SJSA1 (cell line): ENCODE measurements at places on chromosomes 1 and 21. TPM values are rescaled to one million over a fixed set of nuclear protein-coding genes. Genes with fewer than 3 reads are reported as not detected.

Gene TOR1AIP1
- total RNA-seq, result 33.0 and 50.6 TPM in 2 replicates

Gene CFHR2
- total RNA-seq, result not detected in 2 replicates

Gene CELA2B
- total RNA-seq, result not detected in 2 replicates

Gene FTCD
- total RNA-seq, result not detected in 2 replicates

Gene F13B
- total RNA-seq, result not detected in 2 replicates

Gene CCDC24
- total RNA-seq, result 1.7 and 4.1 TPM in 2 replicates

GRCh38 chr1:84089465-84089864 is 54.6 kb upstream of the PRKACB start:
- peak overlapping the region; percentile 32 for H3K27ac ChIP-seq
- peak; percentile 45 for DNase-seq
- H3K36me3 ChIP-seq, result no peaks in the 10 kb centered on the region
- H3K4me3 ChIP-seq, result no peak overlapping the region

Gene PRELP
- total RNA-seq, result not detected in 2 replicates

DNA sequence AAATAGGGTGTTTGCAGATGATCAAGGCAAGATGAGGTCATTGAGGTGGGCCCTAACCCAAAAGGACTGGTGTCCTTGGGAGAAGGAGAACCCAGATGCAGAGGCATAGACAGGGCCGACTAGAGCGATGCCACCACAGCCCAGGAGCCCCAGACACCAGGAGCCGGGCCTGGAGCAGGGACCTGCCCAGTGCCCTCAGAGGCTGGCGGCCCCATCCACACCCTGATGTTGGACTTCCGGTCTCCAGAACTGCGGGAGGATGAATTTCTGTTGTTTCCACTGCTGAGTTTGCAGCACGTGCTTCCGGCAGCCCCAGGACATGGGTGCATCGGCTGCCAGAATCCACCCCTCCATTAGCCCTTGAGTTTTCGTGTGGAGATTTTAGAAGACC is 7.2 kb upstream of the ACTRT2 start:
- DNase-seq, result no peak
- no peaks in the 10 kb centered on the region for H3K36me3 ChIP-seq
- H3K27me3 ChIP-seq, result no peaks in the 10 kb centered on the region
- H3K4me3 ChIP-seq, result no peak overlapping the region
- no peaks in the 10 kb centered on the region for H3K4me1 ChIP-seq
- no peak overlapping the region for H3K27ac ChIP-seq

Gene MRPS6
- total RNA-seq, result 23.6 and 40.9 TPM in 2 replicates

DNA sequence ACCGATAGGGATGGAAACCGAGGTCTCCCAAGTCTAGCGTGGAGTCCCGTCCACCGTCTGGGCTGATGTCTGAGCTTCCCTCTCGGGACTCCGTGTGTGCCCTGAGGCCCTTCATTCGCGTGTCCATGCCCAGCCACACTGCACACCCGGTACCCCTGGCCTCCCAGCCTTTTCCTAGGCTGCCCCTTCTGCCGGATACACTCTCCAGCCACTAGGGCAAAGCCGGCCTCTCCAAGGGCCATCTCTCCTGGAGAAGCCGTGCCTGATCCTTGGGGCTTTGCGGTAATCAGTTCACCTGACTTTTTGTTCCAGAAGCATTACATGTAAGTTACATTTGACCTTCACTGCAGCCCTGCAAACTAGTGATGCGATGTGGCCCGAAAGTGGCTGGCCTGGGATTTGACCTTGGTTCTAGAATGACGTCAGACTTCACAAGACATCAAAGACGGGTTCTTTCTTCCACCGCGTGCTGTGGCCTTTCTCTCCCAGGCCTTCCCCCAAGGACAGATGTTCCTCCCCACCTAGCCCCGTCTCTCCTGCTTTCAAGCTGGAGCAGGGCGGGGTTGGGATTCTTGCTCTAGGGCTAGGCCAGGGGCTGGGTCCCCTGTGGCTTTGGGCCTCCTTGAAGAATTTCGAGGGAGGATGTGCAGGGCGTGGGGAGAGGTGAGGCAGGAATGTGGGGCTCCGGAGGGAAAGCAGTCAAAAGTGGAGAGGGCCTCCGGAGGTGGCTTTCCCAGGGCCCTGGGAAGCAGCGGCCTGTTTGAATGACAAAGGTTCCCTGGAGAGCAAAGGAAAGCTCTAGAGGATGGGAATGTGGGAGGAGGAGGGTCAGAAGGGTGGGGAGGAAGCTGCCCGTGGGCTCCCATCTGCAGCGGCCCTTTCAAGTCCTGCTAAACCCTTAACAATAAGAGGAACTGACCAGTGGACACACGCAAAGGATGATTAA is 49.7 kb upstream of the SLC2A1 start:
- H3K4me3 ChIP-seq, result no peak overlapping the region
- no peaks in the 10 kb centered on the region for H3K27me3 ChIP-seq
- H3K4me1 ChIP-seq, result peaks cover 15% of the 10 kb centered on the region

GRCh38 chr1:54227091-54227602 is 27.2 kb downstream of the MRPL37 start:
- H3K27ac ChIP-seq, result no peak overlapping the region
- peaks cover 33% of the 10 kb centered on the region for H3K4me1 ChIP-seq
- DNase-seq, result peak; percentile 84
- peaks cover 82% of the 10 kb centered on the region for H3K36me3 ChIP-seq
- no peaks in the 10 kb centered on the region for H3K27me3 ChIP-seq
- H3K4me3 ChIP-seq, result no peak overlapping the region
